ENCODE measurements at places on chromosomes 13 and 19.

DNA sequence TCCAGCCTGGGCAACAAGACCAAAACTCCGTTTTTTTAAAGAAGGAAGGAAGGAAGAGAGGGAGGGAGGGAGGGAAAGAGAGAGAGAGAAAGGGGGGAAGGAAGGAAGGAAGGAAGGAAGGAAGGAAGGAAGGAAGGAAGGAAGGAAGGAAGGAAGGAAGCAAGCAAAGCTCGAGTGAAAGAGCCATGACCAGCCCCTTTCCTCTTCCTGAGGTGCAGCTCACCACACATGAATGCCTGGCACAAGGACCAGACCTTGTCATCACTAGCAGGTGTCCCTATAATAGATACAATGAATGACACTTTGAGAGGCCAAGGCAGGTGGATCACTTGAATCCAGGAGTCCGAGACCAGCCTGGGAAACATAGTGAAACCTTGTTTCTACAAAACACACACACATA is 31.0 kb downstream of the SPRY2 start:
- no peak for DNase-seq

DNA sequence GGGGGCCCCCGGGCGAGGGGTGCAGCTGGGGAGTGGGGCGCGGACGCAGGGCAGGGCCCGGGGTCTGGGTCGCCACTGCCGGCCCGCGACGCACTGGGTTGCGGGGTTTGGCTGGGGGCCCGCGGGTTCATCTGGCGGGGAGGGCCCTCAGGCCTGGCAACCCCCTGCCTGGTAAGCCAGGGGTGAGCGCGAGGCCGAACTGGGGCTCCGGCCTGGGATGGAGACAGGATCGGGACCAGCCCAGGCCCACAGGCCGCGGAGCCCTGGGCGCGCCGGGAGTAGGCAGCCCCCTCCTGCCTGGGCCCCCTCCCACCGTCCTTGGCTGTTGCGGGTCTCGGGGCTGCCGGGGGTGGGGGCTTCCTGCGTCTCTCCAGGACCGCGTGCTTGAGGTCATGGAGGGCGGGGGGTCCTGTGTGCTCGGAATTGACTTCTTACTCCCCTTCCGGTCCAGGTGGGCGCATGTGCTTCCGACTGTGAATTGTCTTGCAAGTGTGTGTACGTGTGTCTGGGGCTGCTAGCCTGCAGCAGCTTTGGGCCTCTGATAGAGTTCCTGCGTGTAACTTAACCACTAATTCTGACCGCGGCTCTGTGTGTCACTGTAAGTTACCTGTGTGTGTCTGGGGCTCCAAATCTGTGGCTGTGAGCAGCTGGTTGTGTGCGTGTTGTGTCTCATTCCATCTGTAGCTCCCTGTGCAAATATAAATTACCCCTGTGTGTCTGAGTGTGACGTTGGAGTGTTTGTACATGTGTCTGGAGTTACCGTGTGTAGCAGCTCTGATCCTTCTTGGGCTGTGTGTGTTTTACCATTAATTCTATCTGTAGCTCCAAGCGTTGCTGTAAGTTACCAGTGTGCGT is 751 bp downstream of the GRAMD1A start:
- peak; percentile 64 for DNase-seq

GRCh38 chr19:7658219-7658686 is 10.6 kb upstream of the RETN start:
- peak; percentile 43 for DNase-seq

DNA sequence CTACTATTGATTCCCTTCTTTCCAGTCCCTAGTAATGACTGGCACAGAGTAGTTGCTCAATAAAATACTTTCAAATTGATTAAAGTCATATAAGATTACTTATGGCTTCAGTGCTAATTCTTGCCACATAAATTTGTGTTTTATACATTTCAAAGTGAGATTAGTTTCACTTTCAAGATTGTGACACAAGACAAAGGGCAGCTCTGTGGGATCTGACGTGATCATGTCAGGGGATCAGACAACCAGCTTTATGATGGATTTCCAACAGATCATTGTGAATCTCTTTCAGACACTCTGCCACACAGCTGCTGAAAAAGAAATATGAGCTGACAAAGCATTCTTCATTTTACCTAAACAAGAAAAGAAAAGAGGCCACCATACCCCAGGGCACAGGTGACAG is 73.4 kb upstream of the POMP start:
- no peak for DNase-seq

Measured in activated CD4-positive, alpha-beta T cell treated with anti-CD3 and anti-CD28 coated beads, Interleukin-2, amount 50 U/mL, for 48 hours (primary cell).